M059J (cell line): ENCODE measurements at places on chromosomes 2 and 18.

GRCh38 chr2:195001924-195002323 is 655.1 kb upstream of the SLC39A10 start:
- DNase-seq: no peak

GRCh38 chr18:58032233-58032632 is 11.8 kb upstream of the NEDD4L start:
- DNase-seq: no peak

DNA sequence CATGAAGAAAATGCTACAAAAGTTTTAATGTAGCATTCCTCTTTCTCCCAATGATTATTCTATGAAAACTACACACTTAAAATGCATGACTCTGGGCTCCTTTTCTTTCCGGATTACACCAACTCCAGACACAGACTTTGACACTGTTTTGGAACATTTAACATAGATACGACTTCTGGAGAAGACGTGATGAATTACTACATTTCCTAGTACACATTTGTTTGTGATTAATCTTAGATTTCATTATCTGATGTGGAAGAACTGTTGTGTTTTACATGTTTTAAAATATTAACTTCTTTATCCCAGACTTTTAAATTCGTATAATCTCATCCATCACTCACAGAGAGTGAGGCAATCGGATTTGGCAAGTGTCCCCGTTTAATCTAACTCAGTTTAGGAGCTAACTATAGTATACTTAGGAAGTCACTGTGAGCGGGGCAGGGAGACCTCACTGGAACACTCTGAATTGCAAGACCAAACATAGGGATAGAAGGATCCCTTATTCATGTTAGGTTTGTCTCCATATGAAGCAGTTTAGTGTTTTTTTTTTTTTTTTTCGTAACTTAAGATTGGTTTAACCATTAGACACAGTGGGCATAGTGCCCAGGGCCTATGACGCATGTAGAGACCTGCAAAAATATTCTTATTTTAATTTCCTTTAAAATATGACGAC is 66.7 kb downstream of the PDE1A start:
- DNase-seq: peak; percentile 12

- no peak for DNase-seq
Observed at GRCh38 chr2:168892327-168892726, 2.1 kb upstream of the SPC25 start.

GRCh38 chr2:224884188-224884587 is 158.1 kb downstream of the DOCK10 start:
- DNase-seq: peak; percentile 69

GRCh38 chr2:37105150-37105549 is 20.8 kb downstream of the GPATCH11 start:
- DNase-seq: no peak

DNA sequence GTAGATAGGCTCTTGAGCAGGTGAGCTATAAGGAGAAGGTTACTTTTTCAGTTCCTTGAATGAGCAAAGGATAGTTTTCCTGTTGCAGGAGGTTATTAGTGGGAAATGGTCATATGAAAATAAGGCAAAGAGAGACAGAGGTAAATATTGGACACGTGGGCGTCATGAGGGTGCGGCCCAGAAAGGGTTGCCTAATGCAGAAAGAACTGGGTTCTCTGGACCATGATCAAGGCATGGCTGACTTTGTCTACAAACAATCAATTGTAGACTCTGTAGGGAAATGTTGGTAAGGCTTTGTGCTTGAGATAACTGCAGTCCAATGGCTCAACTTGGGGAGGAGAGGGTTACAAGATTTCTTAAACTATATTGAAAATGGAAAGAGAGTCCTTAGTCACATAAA is 585.8 kb downstream of the BCL11A start:
- no peak for DNase-seq

GRCh38 chr2:149038442-149039212 is at the start of gene LYPD6B:
LYPD6B (plus strand) TSS chr2:149038699; CDS start chr2:149130949, 92,250 bp downstream.
- DNase-seq: peak; percentile 40

- peak; percentile 54 for DNase-seq
Observed at GRCh38 chr18:9048808-9049494, 53.5 kb upstream of the NDUFV2 start.
